Fibroblast of upper back skin (primary cell): ENCODE measurements at places on chromosomes 5 and 9.

GRCh38 chr5:113282472-113282871 is 152.3 kb downstream of the TSSK1B start:
- DNase-seq, result no peak

- peak; percentile 33 for DNase-seq
These were observed 831 bp downstream of the KLHL3 start for GRCh38 chr5:137734962-137735554.

DNA sequence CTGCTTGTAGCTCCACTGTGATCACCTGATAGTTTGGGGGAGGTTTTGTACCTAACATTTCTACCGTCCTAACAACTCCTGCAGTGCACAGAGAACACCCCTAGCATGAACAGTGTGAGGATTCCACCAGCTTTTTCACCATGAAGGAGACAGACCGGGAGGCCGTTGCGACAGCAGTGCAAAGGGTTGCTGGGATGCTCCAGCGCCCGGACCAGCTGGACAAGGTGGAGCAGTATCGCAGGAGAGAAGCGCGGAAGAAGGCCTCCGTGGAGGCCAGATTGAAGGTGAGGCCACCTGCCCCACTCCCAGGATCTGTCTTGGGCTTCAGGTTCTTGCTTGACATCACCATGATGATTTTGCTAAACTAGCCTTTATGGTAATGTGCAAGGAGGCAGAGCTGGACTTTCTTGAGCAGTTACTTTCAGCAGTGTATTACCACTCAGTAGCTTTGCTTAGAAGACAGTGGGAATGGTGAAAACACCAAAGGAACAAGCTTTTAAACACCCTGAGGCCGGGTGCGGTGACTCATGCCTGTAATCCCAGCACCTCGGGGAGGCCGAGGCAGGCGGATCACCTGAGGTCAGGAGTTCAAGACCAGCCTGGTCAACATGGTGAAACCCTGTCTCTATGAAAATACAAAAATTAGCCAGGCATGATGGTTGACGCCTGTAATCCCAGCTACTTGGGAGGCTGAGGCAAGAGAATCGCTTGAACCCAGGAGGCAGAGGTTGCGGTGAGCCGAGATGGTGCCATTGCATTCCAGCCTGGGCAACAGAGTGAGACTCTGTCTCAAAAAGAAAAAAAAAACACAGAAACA is 3.3 kb downstream of the EXOC3 start:
- no peak for DNase-seq

GRCh38 chr5:142770650-142771609 is 753 bp downstream of the ARHGAP26 start:
- DNase-seq, result no peak

DNA sequence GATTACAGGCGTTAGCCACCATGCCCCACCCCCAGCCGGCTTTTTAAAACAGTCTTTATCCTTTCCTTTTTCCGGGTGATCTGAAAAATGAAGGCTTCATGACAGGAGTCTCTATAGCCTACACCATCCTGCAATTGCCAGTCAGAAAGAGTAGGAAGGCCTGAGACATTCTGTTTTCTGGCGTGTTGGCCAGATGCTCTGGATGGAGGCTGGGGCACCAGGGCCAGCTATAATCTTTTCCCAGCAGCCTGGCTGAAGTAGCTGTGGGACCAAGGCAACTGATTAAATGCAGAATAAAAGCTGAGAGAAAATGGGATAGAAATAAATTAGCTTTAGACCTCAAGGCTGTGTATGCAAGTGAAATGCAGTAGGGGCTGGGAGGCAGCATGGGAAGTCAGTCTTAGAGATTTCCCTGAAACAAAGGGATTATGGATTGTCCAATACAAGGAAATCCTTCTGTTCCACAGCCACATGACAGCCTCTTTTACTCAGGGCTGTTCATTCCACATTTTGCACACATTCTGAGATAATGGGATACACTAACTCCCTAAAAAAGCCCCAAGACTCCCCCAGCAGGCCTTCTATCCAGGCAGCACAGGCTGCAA is 116.0 kb upstream of the LRRTM2 start:
- no peak for DNase-seq

GRCh38 chr9:31894008-31894407 is 490.4 kb upstream of the ACO1 start:
- no peak for DNase-seq
